Panc1 (cell line): ENCODE measurements at places on chromosomes 12 and 14. TPM values are rescaled to one million over a fixed set of nuclear protein-coding genes. Genes with fewer than 3 reads are reported as not detected.

Gene MYO1H
- not detected for total RNA-seq

Gene GZMB
- total RNA-seq: 1.2 TPM

Gene CAPZA3
- not detected for total RNA-seq

Gene OASL
- 21.1 TPM for total RNA-seq

Gene MORN3
- total RNA-seq: 0.72 TPM

GRCh38 chr14:93042968-93043940, 72.5 kb downstream of the ITPK1 start:
- DNase-seq: no peak

DNA sequence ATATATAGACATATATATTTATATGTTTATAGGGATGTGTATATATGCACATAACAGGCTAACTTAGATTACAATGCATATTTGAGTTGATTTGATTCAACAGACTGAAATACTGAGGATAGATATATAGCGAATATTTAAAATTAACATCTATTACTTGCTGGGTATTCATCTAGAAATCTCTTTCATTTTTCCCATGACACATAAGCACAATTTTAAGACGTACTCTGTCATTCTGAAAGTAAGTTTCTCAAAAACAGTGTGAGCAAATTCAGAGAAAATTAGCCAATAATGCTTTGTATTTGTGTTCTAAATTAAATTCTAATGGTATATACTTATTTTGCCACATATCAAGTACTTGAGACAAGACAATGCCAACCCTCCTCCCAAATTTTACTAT, 907.5 kb upstream of the MDGA2 start:
- no peak for DNase-seq

GRCh38 chr12:52245962-52246569, 13.0 kb downstream of the KRT7 start:
- no peak for DNase-seq

DNA sequence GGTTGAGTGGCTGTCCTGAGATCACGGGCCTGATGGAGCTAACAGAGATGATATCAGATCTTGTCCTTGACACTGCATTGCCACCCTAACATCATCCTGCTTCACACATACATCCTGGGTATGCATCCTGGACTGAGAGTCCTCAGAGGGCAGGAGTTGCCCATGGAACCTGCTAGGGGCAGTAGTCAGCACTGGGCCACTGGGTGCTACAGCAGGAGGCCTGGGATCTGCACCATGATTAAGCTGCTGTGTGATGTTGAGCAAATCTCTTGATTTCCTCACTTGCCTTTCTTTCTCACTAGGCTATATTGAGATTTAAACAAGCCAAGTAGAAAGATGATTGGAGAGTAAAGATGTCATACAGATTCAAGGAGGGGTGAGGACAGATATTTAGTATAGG, 22.1 kb upstream of the EIF4B start:
- DNase-seq: no peak

- DNase-seq: no peak
Observed at GRCh38 chr12:53798575-53798974, 46.8 kb upstream of the CISTR start.

DNA sequence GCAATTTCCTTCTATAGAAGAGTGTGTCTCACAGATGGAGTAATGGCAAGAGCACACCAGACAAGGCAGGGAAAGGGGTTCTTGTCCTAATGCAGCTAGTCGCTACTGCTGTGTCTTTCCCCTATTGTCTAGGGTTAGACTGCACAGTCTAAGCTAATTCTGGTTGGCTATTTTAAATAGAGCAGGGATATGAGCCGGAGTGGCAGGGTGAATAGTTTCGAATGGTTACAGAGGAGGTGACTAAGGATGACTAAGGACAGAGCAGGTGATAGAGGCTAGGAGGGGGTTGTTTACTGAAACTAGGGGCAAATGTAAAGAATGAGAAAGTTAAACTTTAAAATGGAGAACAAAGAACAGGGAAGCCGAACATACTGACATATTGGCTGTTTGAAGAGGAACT, 25.6 kb upstream of the CPNE8 start:
- no peak for DNase-seq

GRCh38 chr12:79522257-79522988, 168.3 kb downstream of the PAWR start:
- no peak for DNase-seq

DNA sequence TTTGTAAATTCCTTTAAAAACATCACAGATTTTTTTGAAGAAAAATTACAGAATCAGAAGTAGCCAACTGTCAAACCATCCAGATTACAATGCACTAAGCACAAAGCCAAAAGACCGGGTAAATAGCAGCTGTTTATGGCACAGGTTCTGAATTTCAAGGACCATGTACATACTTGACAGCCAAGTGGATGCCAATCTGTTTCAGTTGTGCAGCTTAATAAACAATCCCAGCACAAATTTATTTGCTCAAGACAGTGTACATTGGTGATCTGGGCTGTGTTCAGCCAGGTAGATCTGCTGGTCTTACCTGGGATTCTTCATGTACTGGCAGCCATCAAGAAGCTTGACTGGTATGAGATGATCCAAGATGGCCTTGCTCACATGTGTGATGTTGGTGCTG, 229.8 kb upstream of the FLRT2 start:
- no peak for DNase-seq

- DNase-seq: no peak
Observed at GRCh38 chr12:65725376-65725775, 98.9 kb upstream of the HMGA2 start.

- DNase-seq: no peak
Observed at GRCh38 chr14:74979029-74979428, 23.6 kb upstream of the PGF start.

DNA sequence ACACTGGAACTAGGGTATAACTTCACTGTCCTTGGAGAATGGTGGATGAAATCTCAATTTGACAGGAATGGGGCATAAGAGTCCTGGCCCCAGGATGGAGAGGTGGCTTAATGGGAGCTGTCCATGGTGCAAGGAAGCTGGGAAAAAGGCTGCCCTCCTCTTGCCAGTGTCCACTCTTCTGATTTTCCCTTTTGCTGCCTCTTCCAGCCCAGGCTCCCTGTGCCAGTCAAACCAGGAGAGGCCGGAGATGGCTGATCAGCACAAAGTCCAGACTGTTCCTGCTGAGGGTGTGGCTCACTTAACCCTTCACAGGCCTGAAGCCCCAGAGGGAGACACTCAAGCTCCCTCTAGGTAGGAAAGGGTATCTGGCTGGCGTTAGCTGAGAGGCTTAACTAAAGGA, at the start of gene MYO1A:
Gene MYO1A, minus strand, starts transcription at position 240 of the 400 bp plus-strand sequence. CDS start 1,806 bp downstream, outside the sequence.
- DNase-seq: no peak
